ENCODE measurements at places on chromosomes 11 and 22.

DNA sequence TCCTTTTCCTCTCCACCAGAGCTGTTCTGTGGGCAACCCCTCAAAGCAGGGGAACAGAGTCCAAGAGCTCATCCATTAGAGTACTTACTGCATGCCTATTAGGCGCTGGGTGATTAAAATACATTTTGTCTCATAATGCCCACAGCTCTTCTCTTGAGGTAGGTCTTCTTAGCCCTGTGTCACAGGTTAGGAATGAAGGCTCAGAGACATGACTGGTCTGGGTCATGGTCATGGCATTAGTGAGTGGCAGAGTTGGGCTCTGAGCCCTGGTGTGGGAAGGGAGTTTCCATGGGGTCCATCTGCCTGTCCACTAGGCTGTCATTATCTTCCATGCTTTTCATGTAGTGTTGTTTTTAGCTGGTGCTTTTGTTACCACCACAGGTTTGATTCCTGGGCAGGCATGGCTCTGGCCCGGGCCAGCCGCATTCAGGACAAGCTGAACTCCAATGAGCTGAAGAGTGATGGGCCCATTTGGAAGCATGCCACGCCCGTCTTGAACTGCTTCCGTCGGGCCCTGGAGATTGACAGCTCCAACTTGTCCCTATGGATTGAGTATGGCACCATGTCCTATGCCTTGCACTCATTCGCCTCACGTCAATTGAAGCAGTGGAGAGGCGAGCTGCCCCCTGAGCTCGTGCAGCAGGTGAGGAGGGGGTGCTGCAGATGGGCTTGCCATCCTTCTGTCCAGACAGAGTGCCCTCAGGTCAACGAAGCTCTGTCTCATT is 76.1 kb downstream of the CABIN1 start:
- DNase-seq, result no peak

- peak; percentile 89 for DNase-seq
Observed at GRCh38 chr11:117828611-117829368, 4.2 kb upstream of the FXYD2 start.

DNA sequence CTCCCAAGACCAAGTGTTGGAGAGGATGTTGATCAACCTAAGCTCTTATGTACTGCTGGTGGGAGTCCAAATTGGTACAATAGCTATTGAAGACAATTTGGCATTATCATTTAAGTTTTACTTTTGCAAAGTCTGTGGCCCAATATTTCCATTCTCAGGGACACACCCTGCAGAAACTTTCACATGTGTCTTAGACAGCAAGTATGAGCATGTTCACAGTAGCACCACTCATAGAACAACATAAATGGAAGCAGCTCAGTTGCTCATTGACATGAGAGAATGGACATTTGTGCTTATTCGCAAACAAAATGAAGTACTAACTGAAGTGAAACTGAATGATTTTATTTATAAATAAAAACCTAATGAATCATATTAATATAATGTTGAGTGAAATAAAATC is 135.5 kb downstream of the NOX4 start:
- no peak for DNase-seq

GRCh38 chr11:67301951-67302516 is 1.3 kb upstream of the SSH3 start:
- DNase-seq, result no peak

DNA sequence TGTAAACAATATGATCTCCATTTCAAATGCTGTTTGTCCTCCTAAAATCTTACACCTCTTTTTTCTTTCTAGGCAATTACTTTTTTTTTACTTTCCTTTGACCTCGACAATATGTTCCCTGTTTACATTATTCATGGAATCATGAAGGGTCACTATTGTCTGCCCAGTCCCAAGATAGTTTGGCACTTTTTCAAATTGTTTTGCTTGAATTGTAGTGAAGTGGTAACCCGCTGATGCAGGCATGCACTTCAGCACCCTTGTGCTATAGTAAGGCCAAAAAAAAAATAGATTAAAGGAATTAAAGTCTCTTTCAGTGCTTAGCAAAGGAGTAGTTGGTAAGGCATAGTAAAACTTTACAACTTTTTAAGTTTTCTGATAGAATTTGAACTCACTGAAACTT is 90.9 kb downstream of the PAX6 start:
- no peak for DNase-seq

DNA sequence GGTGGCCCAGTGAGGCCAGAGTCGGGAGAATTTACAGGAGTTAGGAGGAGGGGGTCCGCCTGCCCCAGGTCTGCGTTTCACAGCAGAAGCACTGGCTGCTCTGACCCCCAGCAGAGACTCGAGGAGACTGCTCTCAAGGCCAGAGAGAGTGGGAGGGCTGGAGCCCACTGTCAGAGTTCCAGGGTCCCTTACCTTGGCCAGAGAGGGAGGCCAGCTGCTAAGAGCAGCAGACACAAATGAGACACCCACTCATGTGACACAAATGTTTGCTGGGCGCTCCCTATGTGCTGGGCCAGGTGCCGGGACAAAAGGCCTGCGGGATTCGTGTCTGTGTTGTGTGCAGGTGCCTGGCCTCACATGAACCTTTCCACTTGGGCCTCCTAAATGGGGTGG is 2.8 kb upstream of the TNFRSF13C start:
- DNase-seq, result no peak

All from CD4-positive, alpha-beta T cell treated with Interleukin-6 at 100 ng/mL for 8 hours (primary cell).